ENCODE measurements at places on chromosomes 5 and 9.

GRCh38 chr5:1081519-1081918, 30.3 kb downstream of the SLC12A7 start:
- no peak for ATAC-seq

DNA sequence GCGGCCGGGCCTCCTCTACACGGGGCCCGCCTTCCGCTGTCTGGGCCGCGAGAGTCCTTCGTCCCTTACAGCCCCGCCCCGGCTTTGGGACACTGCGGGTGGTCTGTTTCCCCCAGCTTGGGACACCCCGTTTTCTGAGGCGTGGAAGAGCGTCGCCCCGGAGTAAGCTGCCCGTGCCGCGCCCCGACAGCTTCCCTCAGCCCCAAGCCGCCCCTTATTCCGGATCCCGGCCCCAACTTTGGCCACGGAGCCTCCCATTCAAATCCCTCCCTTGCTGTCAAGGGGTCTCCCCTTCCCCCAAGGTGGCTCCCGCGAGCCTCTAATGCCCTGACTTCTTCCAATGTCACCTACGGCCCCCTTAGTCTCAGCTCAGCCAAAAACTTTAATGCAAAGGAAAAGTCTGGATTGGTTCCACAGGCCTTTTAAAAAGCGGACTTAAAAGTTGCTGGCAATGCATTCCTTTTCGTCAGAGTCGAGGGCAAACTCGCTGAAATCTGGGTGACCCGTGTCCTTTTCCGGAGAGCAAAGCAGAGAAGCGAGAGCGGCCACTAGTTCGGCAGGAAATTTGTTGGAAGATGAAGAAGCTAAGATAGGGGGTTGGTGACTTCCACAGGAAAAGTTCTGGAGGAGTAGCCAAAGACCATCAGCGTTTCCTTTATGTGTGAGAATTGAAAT, 19.8 kb downstream of the EXOSC2 start:
- peak; percentile 12 for ATAC-seq

- no peak for ATAC-seq
Measured at GRCh38 chr9:120946259-120946658, 19.7 kb upstream of the TRAF1 start.

GRCh38 chr5:158154226-158155005, 295.5 kb upstream of the CLINT1 start:
- ATAC-seq = peak; percentile 89

- no peak for ATAC-seq
Measured at GRCh38 chr9:126621919-126622735, 8.4 kb downstream of the LMX1B start.
